Lung (tissue), 17 donors: ENCODE measurements at places on chromosomes 7 and 10. TPM values are rescaled to one million over a fixed set of nuclear protein-coding genes. Genes with fewer than 3 reads are reported as not detected.

- no peaks in the 10 kb centered on the region for H3K27me3 ChIP-seq
- H3K36me3 ChIP-seq: no peaks in the 10 kb centered on the region
- H3K4me3 ChIP-seq: no peak overlapping the region
- no peaks in the 10 kb centered on the region for H3K4me1 ChIP-seq
- DNase-seq: no peak
These were observed 23.2 kb upstream of the NPFFR1 start for GRCh38 chr10:70306886-70307520.

- H3K4me1 ChIP-seq: no peaks in the 10 kb centered on the region
- no peak overlapping the region for H3K27ac ChIP-seq
- H3K27me3 ChIP-seq: no peaks in the 10 kb centered on the region
- no peak overlapping the region for H3K4me3 ChIP-seq
- no peaks in the 10 kb centered on the region for H3K36me3 ChIP-seq
These were observed 50.0 kb upstream of the BET1 start for GRCh38 chr7:94054130-94054529.

ZNF804B gene
- not detected for total RNA-seq

DNA sequence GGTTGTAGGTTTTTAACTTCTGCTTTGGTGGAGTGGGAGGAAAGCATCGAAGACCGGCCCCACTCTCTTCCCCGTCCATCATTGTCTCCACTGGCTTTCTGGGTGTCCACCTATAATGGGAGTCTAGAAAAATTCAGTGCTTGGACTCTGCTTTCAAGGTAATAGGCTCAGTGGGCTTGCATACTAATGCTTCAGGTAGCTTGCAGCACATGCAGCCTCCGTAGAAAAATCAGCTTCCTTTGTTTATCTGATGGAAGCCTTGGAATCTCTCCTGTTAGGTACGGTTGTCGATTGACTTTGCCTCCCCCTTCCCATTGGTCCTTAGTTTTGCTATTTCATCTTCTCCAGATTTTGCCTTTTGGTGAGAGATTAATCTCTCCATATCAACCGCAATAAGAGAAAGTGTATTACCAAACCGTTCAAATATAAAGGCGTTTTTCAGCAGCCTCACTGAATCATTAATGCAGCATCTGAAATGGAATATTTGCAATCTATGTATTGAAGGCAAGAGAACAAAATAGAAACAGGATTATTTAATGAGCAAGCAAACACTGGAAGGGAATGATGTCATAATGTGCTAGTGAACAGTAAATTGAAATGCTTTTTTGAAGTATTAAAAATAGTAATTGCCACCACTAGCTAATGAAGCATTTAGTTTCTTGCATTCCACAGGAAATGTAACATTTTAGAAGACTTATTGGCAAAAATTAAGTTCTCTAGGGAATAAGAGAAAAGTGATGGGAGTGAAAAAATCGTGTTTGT is 944 bp downstream of the AVL9 start:
- no peaks in the 10 kb centered on the region for H3K27me3 ChIP-seq
- H3K27ac ChIP-seq: peak overlapping the region; percentile 97
- peak; percentile 39 for DNase-seq
- no peaks in the 10 kb centered on the region for H3K4me1 ChIP-seq
- H3K36me3 ChIP-seq: peaks cover 2% of the 10 kb centered on the region
- peak overlapping the region; percentile 95 for H3K4me3 ChIP-seq

PRLHR gene
- not detected for total RNA-seq

GRCh38 chr7:27179030-27179429 is 4.9 kb upstream of the HOXA10 start:
- no peak overlapping the region for H3K4me3 ChIP-seq
- no peak overlapping the region for H3K27ac ChIP-seq
- peaks cover 83% of the 10 kb centered on the region for H3K27me3 ChIP-seq
- peaks cover 11% of the 10 kb centered on the region for H3K4me1 ChIP-seq

GRCh38 chr10:44589181-44589943 is 204.5 kb upstream of the CXCL12 start:
- no peak overlapping the region for H3K27ac ChIP-seq
- no peaks in the 10 kb centered on the region for H3K27me3 ChIP-seq
- H3K36me3 ChIP-seq: no peaks in the 10 kb centered on the region
- no peak overlapping the region for H3K4me3 ChIP-seq
- DNase-seq: no peak

DNA sequence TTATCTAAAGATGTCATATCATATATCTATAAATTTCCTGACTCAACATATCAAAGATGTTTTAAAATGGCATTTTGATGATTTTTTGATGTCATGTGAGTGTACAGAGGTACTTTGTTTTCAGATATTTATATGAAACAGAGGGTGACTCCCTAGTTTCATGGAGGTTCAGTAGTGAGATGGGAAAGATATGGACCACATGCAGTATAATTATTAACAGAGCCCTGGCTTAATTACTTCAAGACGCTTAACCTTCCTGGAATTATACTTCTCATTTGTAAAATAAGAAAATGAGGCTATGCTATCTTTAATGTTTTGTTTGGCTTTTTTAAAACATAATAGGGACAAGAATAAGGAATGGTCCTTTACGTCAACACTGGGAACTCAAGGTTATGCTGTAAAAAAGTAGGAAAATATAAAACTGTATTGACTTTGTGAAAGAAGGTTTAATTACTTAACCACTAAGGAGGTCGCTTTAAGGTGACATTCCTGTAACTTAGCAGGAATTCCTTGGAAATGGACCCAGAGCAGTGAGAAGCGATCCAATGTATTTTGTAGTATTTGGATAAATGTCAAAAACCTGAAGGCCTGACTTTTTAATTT is 821.0 kb upstream of the IGFBP3 start:
- H3K27me3 ChIP-seq: no peaks in the 10 kb centered on the region
- no peaks in the 10 kb centered on the region for H3K4me1 ChIP-seq
- no peak for DNase-seq
- no peaks in the 10 kb centered on the region for H3K36me3 ChIP-seq
- no peak overlapping the region for H3K4me3 ChIP-seq

- no peak overlapping the region for H3K27ac ChIP-seq
- no peak for DNase-seq
These were observed 2.3 kb downstream of the FBXO24 start for GRCh38 chr7:100588438-100588837.

AKR1C4 gene
- total RNA-seq: not detected

GRCh38 chr7:85011127-85011526 is 175.7 kb downstream of the SEMA3D start:
- H3K27ac ChIP-seq: no peak overlapping the region
- no peaks in the 10 kb centered on the region for H3K4me1 ChIP-seq
- H3K36me3 ChIP-seq: no peaks in the 10 kb centered on the region
- no peak for DNase-seq
- H3K4me3 ChIP-seq: no peak overlapping the region
- H3K27me3 ChIP-seq: no peaks in the 10 kb centered on the region

GNGT1 gene
- total RNA-seq: not detected

DNA sequence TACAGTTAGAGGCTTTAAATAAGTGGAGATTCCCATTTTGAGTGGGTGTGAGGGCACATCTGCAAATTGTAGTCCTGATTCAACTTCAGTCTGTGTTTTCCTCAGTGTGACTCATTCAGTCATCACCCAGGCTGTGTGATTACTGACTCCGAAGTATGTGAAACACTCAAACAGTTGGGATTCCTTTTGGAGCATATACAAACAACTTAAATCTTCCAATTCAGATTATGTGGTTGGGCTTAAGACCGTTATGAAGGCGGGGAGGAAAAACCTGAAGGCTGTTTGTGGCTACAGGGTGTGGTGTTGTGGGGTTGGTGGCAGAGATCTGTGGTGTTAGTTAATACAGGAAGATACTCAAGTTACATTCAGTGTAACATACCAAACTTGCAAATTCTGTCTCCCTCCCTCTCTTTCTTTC is 259.7 kb upstream of the FERD3L start:
- DNase-seq: no peak
- H3K36me3 ChIP-seq: no peaks in the 10 kb centered on the region
- no peak overlapping the region for H3K27ac ChIP-seq
- no peaks in the 10 kb centered on the region for H3K27me3 ChIP-seq

DNA sequence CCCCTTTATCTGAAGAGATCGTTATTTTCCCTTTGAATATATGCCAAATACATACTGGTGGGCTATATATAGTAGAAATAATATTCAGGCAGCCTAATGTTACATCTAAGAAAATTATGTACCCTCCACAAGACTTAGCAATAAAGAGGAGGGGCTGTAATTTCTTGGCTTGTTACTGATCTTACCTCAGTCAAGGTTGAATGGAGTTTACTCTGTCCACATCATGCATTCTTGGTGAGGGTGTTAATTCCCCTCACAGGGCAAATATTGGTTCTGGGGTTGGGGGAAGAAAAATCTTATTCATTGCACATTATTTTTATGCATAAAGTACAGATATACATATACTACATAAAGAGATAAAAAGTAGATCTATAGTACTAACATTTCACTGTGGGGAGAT is 145.8 kb upstream of the ANK3 start:
- no peak overlapping the region for H3K4me3 ChIP-seq
- no peak overlapping the region for H3K27ac ChIP-seq
- no peaks in the 10 kb centered on the region for H3K27me3 ChIP-seq
- peaks cover 1% of the 10 kb centered on the region for H3K4me1 ChIP-seq
- no peaks in the 10 kb centered on the region for H3K36me3 ChIP-seq
- no peak for DNase-seq

YWHAG gene
- total RNA-seq: 123 TPM

- H3K4me1 ChIP-seq: no peaks in the 10 kb centered on the region
- no peaks in the 10 kb centered on the region for H3K27me3 ChIP-seq
- no peak overlapping the region for H3K27ac ChIP-seq
- DNase-seq: no peak
- H3K4me3 ChIP-seq: no peak overlapping the region
- no peaks in the 10 kb centered on the region for H3K36me3 ChIP-seq
These were observed 1087.0 kb upstream of the LRRTM3 start for GRCh38 chr10:65838811-65839210.

- no peak overlapping the region for H3K27ac ChIP-seq
- DNase-seq: no peak
- no peaks in the 10 kb centered on the region for H3K27me3 ChIP-seq
These were observed 78.3 kb upstream of the ATP6V0A4 start for GRCh38 chr7:138876326-138876725.

- DNase-seq: no peak
- H3K36me3 ChIP-seq: no peaks in the 10 kb centered on the region
- H3K4me3 ChIP-seq: no peak overlapping the region
- H3K4me1 ChIP-seq: peaks cover 4% of the 10 kb centered on the region
- no peaks in the 10 kb centered on the region for H3K27me3 ChIP-seq
These were observed 5.2 kb downstream of the TES start for GRCh38 chr7:116215551-116215950.

OR6V1 gene
- not detected for total RNA-seq

KIFBP gene
- 21.3 TPM for total RNA-seq

- H3K27ac ChIP-seq: no peak overlapping the region
- peaks cover 4% of the 10 kb centered on the region for H3K4me1 ChIP-seq
- no peak overlapping the region for H3K4me3 ChIP-seq
- no peaks in the 10 kb centered on the region for H3K27me3 ChIP-seq
- DNase-seq: no peak
- H3K36me3 ChIP-seq: no peaks in the 10 kb centered on the region
These were observed 66.9 kb downstream of the MLLT10 start for GRCh38 chr10:21600804-21601433.

DNA sequence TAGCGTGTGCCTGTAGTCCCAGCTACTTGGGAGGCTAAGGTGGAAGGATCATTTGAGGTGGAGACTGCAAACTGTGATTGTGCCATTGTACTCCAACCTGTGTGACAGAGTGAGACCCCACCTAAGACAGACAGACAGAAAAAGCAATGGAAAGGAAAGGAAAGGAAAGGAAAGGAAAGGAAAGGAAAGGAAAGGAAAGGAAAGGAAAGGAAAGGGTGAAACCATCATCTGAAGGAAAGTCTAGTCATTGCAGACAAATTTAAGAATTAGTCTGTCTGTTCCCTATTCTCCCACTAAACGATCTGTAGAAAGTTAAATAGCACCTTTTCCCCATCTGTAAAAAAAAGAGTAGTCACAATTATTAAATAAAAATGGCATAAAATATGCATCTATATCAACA is 91.1 kb upstream of the SKAP2 start:
- no peaks in the 10 kb centered on the region for H3K36me3 ChIP-seq
- DNase-seq: no peak
- no peak overlapping the region for H3K4me3 ChIP-seq
- peaks cover 2% of the 10 kb centered on the region for H3K27me3 ChIP-seq

FEZF1 gene
- 0.18 TPM for total RNA-seq

SAP25 gene
- 8.8 TPM for total RNA-seq

NEUROD6 gene
- total RNA-seq: not detected

NMT2 gene
- 9.2 TPM for total RNA-seq

BTBD16 gene
- not detected for total RNA-seq

DNA sequence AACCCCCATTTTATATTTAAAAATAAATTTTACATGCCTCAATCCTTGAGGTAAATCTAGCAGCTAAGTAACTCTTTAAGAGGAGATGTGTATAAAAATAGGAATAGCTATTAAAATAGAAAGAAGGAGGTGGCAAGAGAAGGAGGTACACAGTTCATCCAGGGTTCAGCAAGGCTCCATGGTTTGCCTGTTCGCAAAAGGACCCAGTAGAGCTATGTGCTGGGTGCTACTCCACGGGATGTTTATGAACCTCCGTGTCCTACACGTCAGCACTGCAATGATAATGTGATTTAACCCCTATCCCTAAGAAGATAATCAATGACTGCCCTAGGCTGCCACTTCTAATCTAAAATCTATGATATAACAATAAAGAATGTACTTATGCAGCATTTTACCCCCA is 926 bp upstream of the DENND11 start:
- H3K36me3 ChIP-seq: no peaks in the 10 kb centered on the region
- H3K4me1 ChIP-seq: no peaks in the 10 kb centered on the region

DNA sequence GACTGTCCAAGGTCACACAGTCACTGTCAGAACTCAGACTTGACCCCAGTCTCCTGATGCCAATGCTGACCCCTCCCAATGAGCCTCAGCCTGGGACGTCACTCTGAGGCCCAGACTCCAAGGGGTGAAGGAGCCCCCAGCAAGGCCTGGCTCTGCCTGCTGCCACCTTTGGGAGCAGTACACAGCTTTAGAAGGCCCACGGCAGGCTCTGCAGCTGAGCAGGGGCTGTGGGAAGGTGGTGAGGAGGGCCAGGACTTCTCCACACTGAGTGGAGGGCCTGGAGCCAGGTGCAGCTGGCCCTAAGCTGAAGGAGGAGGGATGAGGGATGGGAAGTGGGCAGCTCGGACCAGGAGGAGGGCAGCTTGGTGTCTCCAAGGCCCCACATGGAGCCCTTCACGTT is 23.9 kb upstream of the ZMIZ1 start:
- no peaks in the 10 kb centered on the region for H3K27me3 ChIP-seq
- peak; percentile 4 for DNase-seq
- H3K4me1 ChIP-seq: peaks cover 16% of the 10 kb centered on the region
- no peak overlapping the region for H3K4me3 ChIP-seq
- no peaks in the 10 kb centered on the region for H3K36me3 ChIP-seq

DNA sequence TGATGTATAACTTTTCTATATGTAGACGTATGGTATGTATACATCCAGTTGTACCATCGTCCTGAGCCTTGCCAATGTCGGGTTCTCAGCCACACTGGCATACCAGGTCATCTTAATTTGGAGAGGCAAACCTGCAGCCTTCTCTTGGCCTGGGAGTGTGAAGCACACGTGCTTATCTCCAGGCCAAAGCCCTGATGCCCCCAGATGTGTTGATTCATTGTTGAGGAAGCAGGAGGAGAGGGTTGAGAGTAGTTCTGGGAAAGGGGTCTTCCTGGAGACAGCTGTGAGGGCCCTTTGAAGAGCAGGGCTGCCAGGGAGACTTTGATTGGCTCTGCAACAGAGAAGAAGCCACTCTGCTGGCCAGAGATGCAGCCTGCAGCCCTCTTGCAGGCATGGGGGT is 155.6 kb downstream of the ARHGAP21 start:
- H3K4me3 ChIP-seq: no peak overlapping the region
- H3K27ac ChIP-seq: no peak overlapping the region
- H3K27me3 ChIP-seq: no peaks in the 10 kb centered on the region
